HFF-Myc (cell line): ENCODE measurements at places on chromosomes 1 and 21.

DNA sequence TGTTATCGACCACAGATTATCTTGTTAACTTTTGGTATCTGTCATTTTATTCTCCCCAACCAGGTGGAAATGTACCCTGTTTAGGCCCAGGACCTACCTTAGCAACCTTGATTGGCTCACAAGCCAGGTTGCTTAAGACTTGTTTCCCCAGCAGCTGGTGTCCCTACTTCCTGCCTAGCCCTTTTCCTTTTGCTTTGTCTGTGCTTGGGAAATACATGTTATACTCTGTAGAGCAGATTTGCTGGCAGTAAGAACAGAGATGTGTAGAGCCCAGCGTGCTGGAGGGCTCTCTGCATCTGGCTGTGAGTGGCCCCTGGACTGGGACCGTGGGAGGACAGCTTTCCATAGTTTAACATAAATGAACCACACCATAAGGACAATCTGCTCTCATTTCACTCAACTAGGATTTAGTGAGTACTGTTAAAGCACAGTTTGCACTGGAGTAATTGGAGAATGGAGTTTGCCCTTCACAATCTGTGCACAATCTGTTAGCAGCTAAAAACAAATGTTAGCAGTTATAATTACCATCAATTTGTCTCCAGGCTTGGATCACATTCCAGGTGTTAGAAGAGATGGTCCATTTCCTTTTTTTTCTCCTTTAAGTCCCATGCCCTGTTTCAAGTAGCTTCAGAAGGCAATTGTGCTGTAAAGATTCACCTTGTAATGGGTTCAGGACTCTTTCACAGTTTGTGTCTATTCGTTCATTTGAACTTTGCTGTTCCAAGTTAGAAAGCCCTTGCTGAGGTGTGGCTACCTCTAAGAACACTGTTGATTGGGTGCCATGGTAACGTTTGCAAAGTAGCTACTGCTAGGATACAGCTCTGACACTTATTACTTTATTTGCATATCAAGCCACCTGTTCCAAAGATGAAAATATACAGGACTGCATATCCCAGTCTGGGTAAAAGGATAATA, at the start of gene APOBEC4:
Gene APOBEC4 (minus strand): TSS at position 770 of the 915 bp plus-strand sequence. CDS start 4,535 bp downstream, outside the sequence.
- DNase-seq: no peak

DNA sequence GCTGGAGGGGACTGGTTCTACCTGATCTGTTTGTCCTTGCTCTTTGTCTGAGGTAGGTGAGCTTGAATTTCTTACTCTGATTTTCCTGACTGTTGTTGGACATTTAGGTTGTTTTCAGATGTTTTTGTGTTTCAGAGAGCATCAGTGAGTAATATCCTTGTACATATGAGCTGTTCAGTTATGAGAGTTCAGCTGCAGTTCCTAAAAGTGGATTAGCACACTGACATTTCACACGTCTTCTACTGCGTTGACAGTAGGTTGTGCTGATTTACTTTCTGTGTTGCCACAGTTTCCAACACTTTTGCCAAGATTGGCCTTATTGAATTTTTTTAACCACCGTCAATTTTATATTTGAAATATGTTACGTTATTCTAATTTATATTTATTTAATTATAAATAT, 27.7 kb downstream of the CXADR start:
- no peak for DNase-seq

DNA sequence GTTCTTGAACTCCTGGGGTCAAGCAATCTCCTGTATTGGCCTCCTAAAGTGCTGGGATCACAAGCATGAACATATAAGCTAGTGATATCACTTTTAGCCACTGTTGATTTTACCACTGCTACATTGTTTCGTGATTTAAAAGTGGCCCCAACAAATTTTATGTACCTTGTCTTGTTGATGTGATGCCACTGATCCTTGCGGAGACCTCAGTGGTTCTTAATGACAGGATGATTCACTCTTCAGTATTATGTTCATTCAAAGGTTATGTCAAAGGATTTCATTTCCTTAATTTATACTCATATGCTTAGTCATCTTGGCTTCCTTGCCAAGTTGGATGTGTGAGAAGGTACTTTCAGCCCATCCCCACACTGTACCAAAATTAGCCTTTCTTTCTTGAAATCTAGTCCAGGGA, 12.1 kb downstream of the PRKACB start:
- DNase-seq: no peak

- no peak for DNase-seq
Observed at GRCh38 chr1:119787776-119788175, 19.1 kb upstream of the HMGCS2 start.
